Mammary microvascular endothelial cell (primary cell): ENCODE measurements at places on chromosomes 11 and 22. TPM values are rescaled to one million over a fixed set of nuclear protein-coding genes. Genes with fewer than 3 reads are reported as not detected.

MAPK11 gene
- 28.7 and 36.6 TPM in 2 replicates for total RNA-seq

OR6A2 gene
- total RNA-seq: 0.07 TPM in 1 of 2 replicates, not detected in the other

SAA2 gene
- not detected in 2 replicates for total RNA-seq

PSMD13 gene
- total RNA-seq: 204 and 227 TPM in 2 replicates

DDTL gene
- 0.39 and 0.60 TPM in 2 replicates for total RNA-seq

HBG2 gene
- total RNA-seq: not detected in 2 replicates

MOGAT2 gene
- total RNA-seq: not detected in 2 replicates

MFRP gene
- total RNA-seq: 0.07 TPM in 1 of 2 replicates, not detected in the other

ANO9 gene
- total RNA-seq: 0.20 and 0.89 TPM in 2 replicates

INPP5J gene
- total RNA-seq: not detected in 2 replicates

PHRF1 gene
- total RNA-seq: 20.1 and 25.4 TPM in 2 replicates

TNNT3 gene
- not detected in 2 replicates for total RNA-seq

DCPS gene
- 31.0 and 33.1 TPM in 2 replicates for total RNA-seq

PDE3B gene
- 0.27 and 0.30 TPM in 2 replicates for total RNA-seq

NEU3 gene
- 3.0 and 3.5 TPM in 2 replicates for total RNA-seq

SLC22A6 gene
- total RNA-seq: not detected in 2 replicates

ROBO4 gene
- 405 and 425 TPM in 2 replicates for total RNA-seq

ARHGEF17 gene
- 24.0 and 27.3 TPM in 2 replicates for total RNA-seq

SLC25A45 gene
- total RNA-seq: 1.1 and 1.5 TPM in 2 replicates

SCN3B gene
- 0.69 and 0.93 TPM in 2 replicates for total RNA-seq

CASP5 gene
- total RNA-seq: not detected in 2 replicates

CARD18 gene
- total RNA-seq: not detected in 2 replicates

KRTAP5-8 gene
- not detected in 2 replicates for total RNA-seq
